HEK293T (cell line): ENCODE measurements at places on chromosomes 7 and 10.

- peak; percentile 40 for DNase-seq
These were observed 23.7 kb downstream of the RTKN2 start for GRCh38 chr10:62244785-62245467.

DNA sequence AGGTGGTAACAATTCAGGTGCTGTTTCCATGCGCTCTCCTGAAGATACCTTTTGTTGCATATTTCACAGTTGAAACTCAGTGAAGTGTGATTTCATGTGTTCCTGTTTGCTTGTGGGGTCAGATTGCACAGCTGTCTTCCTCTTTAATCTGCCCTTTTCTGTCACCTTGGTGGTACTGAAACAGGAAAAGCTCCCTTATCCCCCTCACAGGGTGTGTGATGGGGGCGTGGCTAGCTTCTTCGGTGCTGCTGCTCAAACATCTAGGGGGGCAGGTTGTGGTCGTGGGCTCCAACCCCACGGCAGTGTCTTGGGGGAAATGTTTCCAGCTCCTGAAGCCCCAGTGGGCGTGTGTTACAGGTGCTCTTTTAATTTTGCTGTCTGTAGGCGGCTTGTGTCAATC is 107.4 kb upstream of the KLF14 start:
- no peak for DNase-seq

GRCh38 chr7:925601-926000 is 28.9 kb downstream of the ADAP1 start:
- DNase-seq = no peak

GRCh38 chr10:3887404-3887803 is 102.4 kb upstream of the KLF6 start:
- no peak for DNase-seq

DNA sequence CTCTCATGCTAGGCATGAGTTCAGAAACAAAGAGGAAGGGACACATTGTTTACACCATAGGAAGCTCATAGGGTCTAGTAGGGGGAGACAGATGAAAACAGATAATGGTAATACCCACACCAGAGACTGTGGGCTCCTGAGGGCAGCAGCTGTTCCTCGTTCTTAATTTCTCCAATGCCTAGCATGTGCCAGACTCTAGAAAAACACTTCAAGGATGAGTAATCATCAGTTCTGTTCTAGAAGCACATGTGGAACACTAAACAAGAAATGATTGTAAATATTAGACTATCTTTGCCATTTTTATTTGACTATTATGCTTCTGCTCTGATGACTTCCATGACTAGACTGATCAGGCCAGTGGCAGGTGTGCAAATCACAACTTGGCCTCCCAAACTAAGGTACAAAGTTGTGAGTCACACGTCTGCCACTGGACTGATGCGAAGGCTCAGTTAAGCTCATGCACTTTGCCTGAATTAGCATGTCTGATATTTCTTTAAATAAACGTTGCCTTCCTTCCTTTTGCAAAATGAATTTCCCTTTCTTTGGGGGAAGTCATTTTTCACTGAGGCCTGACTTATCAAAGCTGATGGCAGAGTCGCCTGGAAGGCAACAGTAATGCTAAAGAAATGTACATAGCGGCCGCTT is 89.2 kb upstream of the FGL2 start:
- DNase-seq = no peak

GRCh38 chr10:125599194-125599593 is 83.8 kb downstream of the TEX36 start:
- DNase-seq = no peak

GRCh38 chr10:16927546-16927945 is 110.3 kb upstream of the RSU1 start:
- no peak for DNase-seq

GRCh38 chr10:22230158-22230833 is 12.5 kb upstream of the EBLN1 start:
- DNase-seq = peak; percentile 45

DNA sequence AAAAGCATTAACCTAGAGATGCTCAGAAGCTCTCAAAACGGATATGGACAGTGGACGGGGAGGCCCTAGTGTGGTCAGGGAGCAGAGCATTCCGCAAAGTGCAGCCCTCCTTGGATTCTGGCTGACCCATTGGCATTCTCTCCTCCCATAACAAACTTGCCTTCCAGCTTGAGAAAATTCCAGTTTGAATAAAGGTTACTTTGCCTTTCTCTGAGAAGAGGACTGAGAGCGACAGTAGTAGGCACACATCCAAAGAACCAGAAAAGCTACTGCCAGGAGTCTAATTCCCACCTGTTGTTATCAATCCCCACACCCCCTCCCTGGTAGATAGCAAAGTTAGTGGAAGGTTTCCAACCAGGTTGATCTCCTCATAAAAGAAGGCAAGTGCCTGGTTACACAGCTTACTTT is 84.7 kb upstream of the TRIL start:
- no peak for DNase-seq

- no peak for DNase-seq
These were observed 143.2 kb downstream of the MAPK8 start for GRCh38 chr10:48449501-48450232.

GRCh38 chr10:108436096-108436495 is 1271.6 kb upstream of the SORCS1 start:
- DNase-seq = no peak

DNA sequence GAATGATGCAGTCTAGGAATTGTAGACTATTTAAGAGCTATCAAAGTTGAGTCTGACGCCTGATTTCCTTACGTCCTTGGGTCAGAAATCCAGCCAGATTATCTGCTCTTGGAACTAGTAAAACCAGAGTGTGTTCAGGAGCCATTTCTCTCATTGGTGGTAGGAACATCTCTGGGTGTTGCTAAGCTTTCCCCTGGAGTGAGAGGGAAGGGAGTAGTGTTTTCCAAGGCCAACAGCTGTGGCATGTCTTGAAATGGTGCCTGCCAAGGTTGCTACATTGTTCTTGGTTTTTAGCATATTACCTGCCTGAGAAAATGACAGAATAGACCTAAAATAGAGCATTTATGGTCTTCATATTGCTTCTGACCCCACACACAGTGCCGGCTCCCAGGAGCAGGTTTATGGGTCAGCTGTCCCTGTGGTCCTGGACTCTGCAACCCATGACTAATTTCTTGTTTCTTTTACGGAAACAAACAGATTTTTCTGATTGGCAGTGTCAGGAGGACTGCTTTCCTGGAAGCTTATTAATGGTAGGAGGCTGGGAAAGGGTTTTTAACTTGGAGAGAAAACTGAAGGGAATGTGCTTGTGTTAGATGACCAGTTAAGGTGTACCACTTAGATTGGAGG is 17.5 kb downstream of the GBF1 start:
- DNase-seq = no peak

DNA sequence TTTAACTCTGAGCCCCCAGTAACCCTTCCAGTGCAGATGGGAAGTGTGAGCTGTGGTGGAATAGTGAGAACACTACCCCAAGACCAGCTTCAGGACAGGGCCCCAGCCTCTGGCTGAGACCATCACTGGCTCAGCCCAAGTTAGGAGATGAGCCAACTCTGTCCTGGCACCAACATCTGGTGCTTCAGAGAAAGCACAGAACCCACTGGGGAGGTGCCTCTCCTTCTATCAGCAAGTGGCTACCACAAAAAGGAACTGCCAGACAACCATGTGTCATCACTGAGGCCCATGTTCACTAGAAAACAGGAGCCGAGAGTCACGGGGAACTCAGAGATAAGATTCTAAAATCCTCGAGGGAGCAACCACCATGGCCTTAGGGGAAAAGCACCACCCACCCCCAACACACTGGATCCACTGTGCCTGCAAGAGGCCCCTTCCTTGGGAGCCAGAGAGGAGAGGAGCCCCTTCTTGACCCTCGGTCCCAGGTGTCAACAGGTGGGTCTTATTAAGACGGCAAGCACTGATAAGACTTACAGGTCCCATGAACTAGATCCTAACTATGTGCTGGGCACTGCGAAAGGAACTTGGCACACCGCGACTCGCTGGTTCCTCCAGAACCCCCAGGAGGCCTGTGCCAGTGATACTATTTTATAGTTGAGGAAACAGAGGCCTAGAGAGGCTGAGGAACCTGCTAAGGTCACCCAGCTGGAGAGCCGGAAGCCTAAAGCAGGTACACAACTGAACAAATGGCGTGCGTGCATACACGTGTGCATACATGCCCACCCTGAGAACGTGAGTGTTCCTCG is 102.7 kb downstream of the FAM53B start:
- DNase-seq = no peak

DNA sequence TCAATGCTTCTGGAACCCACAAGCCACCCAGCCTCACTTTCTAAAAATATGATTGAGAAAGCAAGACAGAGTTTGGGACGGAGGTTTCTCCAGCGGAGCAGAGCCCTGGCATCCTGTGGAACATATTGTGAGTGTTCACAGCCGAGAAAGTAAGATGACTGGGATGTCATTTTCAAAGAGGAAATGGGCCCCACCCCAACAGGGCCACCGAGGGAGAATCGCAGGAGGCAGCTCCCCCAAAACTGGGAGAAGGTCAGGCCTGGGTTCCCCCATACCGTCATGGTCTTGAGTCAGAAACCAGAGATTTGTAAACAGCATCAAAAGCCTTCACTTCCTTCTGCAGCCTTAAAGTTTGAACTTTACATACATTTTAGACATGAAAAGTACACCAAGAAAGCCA is 560.0 kb downstream of the PTPRN2 start:
- DNase-seq = no peak

DNA sequence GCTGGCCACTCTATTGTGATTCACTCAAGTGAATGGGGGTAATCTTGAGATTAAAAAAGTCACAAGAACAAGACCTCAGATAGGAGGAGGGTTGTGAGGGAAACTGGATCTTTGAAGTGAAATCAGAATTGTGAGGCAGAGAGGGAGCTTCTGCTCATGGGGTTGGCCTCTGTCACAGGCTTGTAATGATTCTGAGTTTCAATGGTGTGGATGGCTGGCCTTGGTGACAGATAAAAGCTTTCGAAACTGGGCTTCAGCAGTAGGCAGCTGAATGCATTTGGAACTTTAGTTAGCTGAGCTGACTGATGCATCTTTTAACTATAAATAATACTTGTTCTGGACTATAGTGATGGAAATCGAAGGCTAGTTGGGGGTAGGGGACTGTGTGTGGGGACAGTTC is 12.2 kb downstream of the TAS2R60 start:
- DNase-seq = no peak

- DNase-seq = no peak
These were observed 453.7 kb upstream of the MKI67 start for GRCh38 chr10:128579901-128580300.

GRCh38 chr7:64182036-64182790 is 24.8 kb upstream of the ZNF735 start:
- no peak for DNase-seq

DNA sequence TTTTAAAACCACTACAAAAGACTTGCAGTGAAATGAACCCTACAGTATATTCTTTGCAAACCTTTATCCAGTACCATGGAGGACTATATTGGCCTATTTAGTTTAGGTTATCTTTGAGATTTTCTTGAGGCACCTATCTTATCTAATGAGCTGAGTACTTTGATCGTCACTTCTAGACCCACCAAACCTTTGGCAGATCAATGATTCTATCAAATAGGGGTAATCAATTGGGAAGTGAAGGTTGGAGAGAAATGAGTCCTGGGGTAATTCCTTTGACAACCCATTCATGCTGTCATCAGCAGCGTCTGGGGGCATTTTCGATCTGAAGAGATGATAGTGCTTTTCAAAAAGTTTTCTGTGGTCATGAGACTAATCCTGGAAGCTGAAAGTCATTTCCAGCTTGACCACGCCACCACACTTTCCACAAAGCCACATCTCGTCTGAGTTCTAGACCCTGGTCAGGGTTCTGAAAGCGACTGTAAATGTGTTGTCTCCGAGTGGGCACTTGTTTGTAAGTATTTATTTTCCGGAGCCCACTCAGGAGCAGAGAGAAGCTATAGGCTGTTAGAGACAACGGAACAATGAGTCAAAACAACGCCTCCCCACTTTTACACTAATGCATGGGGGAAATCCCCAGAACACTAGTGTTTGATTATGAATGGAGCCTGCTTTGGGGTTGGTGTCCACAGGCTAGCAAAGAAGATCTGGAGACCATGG is 4.8 kb downstream of the EGR2 start:
- no peak for DNase-seq

GRCh38 chr7:123191132-123191531 is 8.6 kb downstream of the SLC13A1 start:
- DNase-seq = no peak

- DNase-seq = no peak
These were observed 6.5 kb downstream of the AHR start for GRCh38 chr7:17304926-17305325.

- no peak for DNase-seq
These were observed 5.3 kb upstream of the NT5C3A start for GRCh38 chr7:33067921-33068320.

DNA sequence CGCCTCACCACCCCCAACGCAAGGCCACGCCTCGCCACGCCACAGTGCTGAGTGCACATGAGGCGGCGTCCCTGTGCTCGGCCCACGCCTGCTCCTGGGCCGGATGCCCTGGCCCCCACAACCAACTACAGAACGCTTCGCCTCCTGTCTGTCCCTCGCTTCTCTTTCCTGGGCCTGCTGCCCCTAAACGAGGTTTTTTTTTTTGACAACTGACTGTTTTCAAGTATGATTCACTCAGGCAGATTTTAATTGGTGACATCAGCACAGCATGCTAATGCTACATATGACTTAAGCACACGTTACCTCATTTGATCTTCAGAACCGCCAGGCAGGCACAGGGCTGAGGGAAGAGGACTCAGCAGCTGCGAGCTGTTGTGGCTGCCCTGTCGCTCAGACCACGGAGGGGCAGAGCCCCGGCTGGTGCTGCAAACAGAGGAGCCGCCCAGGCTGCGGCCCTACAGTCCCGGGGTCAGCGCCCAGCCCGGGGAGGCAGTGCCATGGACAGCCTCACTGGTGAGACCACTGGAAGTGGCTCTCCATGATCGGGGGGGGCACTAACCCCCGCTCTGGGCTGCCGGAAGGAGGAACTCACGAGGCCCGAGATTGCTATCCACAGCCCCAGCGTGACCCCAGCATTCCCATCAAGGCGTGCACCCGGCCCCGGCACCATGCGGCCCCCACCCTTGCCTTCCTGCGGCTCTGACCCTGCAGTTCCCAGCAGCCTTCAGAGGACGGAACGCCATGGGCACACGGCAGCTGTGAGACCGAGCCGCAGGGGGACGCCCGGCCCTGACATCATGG is 212.8 kb downstream of the MAD1L1 start:
- DNase-seq = no peak

GRCh38 chr10:34489411-34489810 is 325.7 kb downstream of the PARD3 start:
- DNase-seq = no peak
